ENCODE measurements at places on chromosomes 11 and 22.

GRCh38 chr11:78646564-78647185 is 72.0 kb upstream of the NARS2 start:
- peak; percentile 32 for DNase-seq

- no peak for DNase-seq
These were observed 6.5 kb upstream of the CAPN5 start for GRCh38 chr11:77060234-77060633.

GRCh38 chr11:17748761-17749721 is 14.5 kb downstream of the KCNC1 start:
- DNase-seq, result no peak

- no peak for DNase-seq
These were observed 5.8 kb downstream of the ELFN2 start for GRCh38 chr22:37421468-37421877.

GRCh38 chr11:10459029-10459970 is 4.2 kb downstream of the AMPD3 start:
- DNase-seq, result peak; percentile 41

- DNase-seq, result no peak
These were observed 18.5 kb upstream of the MED17 start for GRCh38 chr11:93765551-93765950.

DNA sequence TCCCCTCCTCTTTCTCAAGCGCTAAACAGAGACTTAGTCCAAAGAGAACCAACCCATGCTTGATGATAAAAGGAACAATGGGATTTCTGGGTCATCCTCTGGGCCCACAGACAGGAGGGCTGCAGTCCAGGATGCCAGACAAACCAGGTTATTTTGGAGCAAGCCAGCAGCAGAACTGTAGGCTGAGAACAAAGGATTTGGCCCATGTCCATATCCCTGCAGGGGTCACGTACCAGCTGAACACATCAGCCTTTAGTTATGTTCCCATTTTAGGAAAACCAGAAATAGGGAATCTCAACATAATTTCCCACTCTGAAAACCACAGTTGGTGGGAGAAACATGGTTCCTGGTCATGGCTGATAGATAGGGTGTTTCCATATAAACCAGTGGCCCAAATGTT is 533.6 kb upstream of the CADM1 start:
- DNase-seq, result no peak

DNA sequence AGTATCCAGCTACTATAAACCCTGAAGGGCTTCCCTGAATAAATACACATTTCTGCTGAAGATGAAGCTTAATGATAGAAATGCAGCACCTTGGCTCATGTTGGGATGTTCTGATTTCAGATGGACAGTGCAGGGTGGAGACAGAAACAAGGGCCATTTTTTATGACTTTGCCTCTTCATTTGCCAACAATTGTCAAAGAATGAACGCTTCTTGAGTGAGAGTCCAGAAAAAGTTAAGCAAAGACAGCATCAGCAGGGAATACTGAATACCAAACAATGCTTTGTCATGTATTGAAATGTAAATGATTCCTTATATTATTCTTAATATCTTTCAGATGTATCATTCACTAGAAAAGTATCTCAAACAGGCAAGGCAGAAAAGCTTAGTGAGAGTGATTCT is 84.9 kb downstream of the TRPC6 start:
- DNase-seq, result no peak

DNA sequence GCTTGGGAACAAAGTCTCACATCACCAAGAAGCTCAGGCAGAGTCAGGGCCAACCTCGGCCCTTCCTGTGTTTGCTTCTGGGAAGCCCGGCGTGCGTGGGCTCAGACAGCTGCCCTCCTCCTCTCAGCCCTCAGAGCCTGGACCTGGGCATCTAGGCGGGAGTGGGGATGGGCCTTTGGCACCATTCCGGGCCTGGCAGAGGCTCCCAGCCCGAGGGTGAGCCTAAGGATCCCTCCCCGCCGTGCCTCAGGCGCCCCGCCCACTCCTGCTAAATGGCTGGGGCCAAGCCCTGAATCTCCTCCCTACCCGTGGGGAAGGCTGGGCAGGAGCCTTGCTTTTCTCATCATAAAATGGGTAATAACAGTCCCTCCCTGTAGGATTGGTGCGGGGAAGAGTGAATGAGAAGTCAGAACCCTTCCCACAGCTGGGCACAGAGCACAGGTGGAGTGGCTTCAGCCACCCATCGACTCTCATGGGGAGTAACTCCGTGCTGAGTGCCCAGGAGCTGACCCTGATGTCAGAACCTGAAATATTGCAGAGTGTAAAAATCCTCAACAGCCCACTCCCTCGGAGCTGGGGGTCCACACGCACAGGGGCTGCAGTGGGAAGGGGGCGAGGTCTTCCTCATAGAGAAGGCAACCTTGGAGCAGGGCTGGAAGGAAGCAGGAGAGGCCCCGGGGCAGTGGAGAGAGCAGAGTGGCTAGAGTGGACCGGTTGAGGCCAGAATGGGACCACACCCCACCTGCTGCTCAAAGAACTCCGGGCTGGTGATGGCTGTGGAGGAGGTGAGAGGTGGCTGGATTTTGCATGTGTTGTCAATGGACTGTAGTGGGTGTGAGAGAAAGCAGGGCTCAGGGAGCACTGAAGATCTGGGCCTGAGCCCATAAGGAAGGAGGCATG is 18.8 kb upstream of the CDKN1C start:
- no peak for DNase-seq

DNA sequence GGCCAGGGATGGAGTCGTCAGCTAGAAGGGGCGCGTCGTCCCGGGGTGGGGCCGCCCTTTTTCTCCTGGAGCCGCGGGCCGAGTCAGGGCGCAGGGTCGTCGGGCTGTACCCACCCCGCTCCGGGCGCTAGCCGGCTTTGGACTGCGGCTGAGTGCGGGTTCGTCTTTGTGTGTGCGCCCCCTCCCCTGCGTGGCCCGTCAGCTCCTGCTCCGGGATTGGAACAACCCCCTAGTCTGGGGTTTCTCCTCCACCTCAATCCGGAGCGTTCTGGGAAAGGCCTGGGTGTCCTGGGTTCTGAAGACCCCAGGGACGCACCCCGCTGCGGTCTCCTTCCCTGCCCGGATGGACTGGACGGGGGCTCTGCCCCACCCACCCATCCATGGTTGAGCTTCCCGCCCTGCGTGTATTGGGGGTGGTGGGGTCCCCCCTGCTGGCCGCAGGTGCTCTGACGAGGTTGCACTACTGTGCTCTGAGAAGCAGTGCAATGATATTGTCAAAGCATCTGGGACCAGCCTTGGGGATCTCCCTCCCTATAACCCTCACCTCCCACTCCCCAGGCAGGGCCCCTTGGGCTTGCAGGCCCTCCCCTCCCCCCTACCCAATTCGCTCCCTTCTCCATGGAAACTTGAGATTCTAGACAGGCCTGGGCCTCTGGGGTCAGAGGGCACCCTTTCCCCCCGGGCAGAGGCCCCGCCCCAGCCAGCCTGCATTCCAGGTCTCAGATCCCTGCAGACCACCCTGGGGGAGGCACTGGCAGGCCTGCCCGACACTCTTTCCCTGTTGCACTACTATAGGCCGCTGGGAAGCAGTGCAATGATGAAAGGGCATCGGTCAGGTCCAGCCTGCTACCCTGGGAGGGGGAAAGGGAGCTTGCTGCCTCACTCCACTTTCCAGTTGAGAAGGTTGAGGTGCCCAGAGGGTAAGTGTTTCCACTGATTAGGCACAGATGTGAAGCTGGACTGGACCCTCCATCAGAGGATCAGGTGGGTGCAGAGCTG is 10.7 kb downstream of the SDF2L1 start:
- no peak for DNase-seq

DNA sequence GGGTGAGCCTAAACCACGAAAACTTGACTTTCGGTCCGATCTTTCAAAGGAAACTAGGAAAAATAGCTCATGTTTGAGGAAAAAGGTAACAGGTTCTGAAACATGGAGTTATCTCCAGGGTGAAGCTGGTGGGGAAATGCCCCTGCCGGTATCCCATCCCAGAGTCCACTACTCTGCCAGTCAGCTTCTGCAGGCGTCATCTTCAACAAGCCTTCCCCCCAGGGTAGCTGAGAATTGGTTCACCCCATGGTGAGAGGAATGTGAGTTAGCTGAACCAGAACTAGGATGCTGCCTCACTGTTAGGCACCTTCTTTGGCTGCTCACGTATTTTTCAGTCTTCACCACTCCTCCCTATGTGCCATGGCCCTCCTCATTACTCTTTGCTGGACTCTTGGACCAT is 1.1 kb downstream of the GVQW3 start:
- no peak for DNase-seq

DNA sequence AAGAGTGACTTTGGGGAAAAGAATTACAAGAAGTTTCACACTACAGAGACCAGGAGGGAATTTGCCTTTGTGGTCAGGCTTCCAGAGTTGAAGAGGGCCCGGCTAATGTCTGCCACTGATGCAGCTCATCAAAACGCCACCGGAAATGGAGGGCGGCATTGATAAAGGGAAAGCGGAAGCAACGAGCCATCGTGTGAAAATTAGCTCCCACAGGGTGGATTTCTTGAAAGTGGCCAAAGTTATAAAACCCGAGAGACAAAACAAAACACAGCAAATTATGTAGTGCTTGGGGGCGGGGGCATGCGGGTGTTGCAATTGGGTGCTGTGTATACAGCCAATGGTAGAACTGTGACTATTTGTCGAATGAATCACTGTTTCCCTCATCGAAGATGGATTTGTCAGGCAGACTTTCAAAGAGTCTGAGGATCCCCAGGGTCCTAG is 113.0 kb downstream of the ADAMTS15 start:
- DNase-seq, result no peak

GRCh38 chr11:2088746-2089535 is 50.2 kb downstream of the IGF2 start:
- DNase-seq, result no peak

DNA sequence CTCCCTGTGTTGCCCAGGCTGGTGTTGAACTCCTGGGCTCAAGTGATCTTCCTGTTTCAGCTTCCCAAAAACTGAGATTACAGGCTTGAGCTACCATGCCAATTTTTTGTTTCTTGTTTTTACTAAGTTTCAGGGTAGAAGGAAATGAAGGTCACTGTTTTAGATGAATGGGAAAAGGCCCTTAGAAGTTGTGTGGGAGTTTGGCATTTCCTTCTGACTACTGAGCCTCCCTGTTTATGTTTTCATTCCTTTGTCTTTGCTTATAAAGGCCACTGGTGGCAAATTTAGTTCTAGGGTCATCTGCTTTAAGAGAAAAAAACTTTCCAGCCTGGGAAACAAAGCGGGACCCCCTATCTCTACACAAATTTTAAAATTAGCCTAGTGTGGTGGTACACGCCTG is 22.1 kb downstream of the SRPRA start:
- no peak for DNase-seq
